Karpas-422 (cell line): ENCODE measurements at places on chromosomes 12 and 14. TPM values are rescaled to one million over a fixed set of nuclear protein-coding genes. Genes with fewer than 3 reads are reported as not detected.

Gene RNF212B
- total RNA-seq = not detected in 2 replicates

Gene A2M
- total RNA-seq = not detected in 2 replicates

Gene NPAS3
- total RNA-seq = 1.6 and 6.9 TPM in 2 replicates

Gene EML1
- total RNA-seq = not detected in 2 replicates

Gene LRP1-AS
- total RNA-seq = not detected in 2 replicates

Gene GNG2
- 212 and 351 TPM in 2 replicates for total RNA-seq

Gene PTCSC3
- total RNA-seq = not detected in 2 replicates

Gene METAP2
- 304 and 383 TPM in 2 replicates for total RNA-seq

Gene PAPLN
- total RNA-seq = 12.9 and 18.0 TPM in 2 replicates

Gene BEST3
- total RNA-seq = not detected in 2 replicates

Gene ALKBH2
- total RNA-seq = 30.6 and 47.7 TPM in 2 replicates

Gene INSM2
- total RNA-seq = 0.22 and 0.32 TPM in 2 replicates

Gene PPP4R4
- total RNA-seq = 0.75 and 0.79 TPM in 2 replicates
